AG20443 (cell line): ENCODE measurements at places on chromosomes 2 and 18.
A peak's percentile ranks its signal among the peaks of the same experiment; 100 is the strongest.

- DNase-seq: no peak
Measured at GRCh38 chr2:236819275-236820002, 249.8 kb downstream of the ACKR3 start.

DNA sequence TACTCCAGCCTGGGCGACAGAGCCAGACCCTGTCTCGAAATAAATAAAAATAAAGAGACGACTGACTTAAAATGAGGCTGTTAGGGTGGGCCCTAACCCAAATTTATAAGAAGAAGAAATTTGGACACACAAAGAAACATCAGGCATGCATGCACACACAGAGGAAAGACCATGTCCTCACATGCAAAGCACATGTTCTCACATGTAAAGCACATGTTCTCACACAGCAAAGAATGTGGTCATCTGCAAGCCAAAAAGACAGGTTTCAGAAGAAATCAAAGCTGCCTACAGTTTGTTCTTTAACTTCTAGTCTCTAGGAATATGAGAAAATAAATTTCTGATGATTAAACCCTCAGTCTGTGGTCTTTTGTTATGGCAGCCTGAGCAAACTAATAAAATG is 132.3 kb upstream of the CRIM1 start:
- DNase-seq: no peak

DNA sequence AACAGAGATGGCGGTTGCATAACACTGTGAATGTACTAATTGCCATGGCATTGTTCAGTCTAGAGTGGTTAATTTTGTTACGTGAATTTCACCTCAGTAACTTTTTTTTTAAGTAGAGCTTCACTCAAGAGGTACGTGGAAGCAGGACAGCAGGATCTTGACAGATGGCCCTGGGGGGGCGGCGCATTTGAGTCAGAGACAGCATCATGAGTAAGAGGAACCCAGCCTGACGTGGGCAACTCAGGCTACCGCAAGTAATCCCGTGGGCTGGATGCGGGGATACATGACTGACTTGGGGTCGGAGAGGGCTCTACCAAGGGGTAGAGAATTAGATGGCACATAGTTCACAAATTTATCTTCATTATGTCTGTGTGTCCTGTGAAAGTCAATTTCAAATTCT is 38.1 kb upstream of the DAPL1 start:
- no peak for DNase-seq

- DNase-seq: no peak
Measured at GRCh38 chr2:12857891-12858290, 141.2 kb downstream of the TRIB2 start.

DNA sequence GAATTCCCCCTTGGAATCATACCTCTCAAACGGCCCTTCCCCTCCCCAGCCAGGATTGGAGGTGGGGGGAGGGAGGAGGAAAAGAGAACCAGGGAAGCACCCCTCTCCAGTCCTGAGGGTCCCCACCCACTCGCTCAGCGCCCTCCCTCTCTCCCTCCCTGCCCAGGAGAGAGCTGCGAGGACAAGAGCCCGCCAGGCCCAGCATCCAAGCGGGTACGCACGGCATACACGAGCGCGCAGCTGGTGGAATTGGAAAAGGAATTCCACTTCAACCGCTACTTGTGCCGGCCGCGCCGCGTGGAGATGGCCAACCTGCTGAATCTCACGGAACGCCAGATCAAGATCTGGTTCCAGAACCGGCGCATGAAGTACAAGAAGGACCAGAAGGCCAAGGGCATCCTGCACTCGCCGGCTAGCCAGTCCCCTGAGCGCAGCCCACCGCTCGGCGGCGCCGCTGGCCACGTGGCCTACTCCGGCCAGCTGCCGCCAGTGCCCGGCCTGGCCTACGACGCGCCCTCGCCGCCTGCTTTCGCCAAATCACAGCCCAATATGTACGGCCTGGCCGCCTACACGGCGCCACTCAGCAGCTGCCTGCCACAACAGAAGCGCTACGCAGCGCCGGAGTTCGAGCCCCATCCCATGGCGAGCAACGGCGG is 14.4 kb downstream of the HOXD3 start:
- DNase-seq: no peak

DNA sequence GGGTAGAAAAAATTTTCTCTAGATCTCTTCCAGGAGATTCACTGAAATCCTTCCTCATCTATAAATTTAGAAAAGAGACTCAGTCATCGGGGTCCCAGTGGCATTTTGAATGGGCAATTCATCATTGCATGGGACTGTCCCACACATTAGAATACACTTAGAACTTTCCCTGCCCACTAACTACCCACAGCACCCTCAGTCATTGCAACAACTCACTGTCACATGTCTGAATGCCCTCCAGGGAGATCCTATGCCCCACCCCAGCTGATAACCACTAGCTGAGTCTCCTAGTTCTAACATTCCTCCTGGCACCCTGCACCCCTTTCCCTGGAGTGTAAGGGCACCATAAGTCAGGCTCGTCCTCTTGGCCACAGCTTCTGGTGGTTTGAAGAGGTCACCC is 89.6 kb downstream of the INSIG2 start:
- no peak for DNase-seq

DNA sequence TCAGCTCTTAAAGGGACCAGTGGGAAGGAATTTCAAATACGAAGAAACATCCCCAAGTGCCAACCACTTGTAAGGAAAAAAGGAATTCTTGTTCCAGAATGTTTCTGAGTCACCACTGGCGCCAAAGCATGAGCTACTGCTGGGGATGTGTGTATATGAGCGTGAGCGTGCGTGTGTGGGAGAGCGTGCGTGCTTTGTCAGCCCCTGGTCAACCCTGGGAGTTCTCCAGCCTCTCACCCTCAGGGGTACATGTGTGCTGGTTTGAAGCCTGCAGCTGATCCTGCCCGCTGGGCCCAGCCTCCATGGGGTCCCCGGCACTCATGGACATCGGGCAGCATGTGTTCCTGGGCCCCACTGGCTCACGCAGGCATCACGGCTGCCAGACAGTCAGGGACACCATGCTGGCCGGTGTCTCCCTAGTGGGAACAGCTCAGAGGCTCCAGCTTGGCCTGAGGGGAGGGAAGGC is 17.1 kb downstream of the HS6ST1 start:
- peak; percentile 93 for DNase-seq

- peak; percentile 75 for DNase-seq
Measured at GRCh38 chr18:76416911-76417310, 78.1 kb downstream of the ZNF516 start.

GRCh38 chr18:48122376-48122775 is 191.9 kb upstream of the SMAD2 start:
- DNase-seq: no peak

DNA sequence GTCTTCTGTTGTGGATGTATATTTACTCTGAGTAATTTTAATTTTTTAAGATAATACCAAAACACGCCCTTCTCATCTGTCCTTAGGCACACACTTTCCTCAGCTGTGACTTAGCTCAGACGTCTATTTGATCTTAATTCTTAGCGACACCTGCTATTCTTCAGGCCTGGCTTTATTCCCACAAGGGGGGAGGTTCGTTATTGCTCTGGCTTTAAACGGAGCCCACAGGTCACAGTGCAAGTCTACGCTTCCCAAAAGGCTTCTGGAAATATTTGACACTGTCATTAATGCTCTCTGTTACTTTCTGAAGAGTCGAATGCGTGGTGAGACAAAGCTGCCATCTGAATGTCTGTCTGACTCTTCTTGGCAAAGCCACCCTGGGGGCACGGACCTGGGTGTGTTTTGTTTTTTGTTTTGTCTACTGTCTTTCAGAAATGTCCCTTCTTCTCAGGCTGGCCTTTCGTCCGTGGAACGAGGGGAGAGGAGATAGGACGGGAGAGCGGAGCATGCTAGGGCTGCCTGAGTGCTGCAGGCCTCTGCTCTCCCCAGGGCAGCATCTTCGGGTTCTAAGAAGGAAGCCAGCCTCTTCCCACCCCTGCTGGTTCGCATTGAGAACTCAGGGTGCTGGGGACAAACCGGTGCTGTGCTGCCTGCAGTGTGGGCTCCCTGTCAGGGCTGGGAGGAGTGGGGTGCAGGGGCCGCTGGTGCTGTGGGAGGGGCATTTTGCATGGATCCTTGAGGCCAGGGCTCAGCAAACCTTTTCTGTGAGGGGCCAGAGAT is 61.9 kb downstream of the ASAP2 start:
- DNase-seq: no peak
